ENCODE measurements at places on chromosomes 5 and 9. TPM values are rescaled to one million over a fixed set of nuclear protein-coding genes. Genes with fewer than 3 reads are reported as not detected.

GRCh38 chr5:158287643-158288271, 428.8 kb upstream of the CLINT1 start:
- DNase-seq = no peak

DNA sequence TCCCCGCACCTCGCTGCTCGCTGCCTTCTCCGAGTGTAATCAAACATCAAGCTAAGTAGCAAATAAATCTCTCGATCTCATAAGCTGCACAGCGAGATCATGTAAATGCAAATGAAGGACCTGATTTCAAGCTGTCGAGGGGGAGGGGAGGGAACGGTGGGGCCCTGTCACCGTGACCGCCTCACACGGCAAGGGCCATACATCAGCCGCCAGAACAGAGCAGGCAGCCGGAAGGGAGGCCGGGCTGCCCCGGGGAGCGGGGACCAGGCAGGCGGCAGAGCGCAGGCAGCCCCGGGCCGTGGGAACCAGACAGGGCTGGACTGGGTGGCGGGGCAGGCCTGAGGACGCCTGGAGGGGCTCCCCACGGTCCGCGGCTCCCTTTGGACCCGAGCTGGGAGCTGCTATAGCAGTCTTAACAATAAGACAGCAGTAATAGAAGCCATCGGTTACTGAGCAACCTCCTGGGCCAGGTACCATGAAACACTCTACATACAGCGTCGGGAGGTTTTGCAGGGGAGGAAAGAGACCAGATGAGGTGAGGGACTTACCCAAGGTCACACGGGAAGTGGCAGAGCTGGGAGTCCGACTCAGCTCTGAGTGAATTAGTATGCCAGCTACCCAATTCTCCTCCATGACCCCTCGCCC, 76.8 kb downstream of the CFAP77 start:
- peak; percentile 71 for DNase-seq

GRCh38 chr5:39331861-39332381, 32.4 kb downstream of the C9 start:
- DNase-seq = no peak

- no peak for DNase-seq
Observed at GRCh38 chr5:56050551-56051255, 55.9 kb upstream of the IL6ST start.

DNA sequence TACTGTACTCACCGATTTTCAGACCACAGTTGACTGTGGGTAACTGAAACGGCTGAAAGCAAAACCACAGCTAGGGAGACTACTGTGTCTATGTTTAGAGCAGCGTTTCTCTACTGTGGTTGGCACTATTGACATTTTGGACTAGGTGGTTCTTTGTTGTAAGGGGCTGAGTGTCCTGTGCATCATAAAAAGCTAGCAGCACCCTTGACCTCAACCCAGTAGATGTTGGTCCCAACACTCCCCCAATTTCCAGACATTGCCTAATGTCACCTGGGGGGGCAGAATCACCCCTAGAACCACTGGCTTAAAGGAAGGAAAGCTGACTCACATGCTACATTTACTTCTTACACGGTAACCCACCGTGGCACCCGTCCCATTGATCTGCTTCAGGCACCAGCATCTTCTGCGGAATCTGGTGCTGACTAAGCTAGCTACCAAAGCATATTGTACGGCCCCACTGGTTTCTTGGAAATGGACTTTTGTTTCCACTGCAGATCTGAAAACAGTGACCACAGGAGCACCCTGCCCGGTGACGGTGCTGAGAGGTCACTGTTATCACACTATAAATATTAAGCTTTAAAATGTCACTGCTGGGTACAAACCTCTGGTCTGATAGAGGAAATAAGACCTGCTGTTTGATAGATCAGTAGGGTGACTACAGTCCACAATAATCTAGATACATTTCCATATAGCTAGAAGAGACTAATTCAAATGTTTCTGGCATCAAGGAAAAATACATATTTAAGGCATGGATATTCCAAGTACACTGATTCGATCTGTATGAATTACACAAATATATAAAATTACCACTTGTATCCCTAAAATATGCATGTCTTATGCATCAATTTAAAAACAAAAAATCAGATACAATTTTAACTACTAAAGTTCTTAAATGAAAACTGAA, 151.4 kb downstream of the HSD17B3 start:
- DNase-seq = peak; percentile 61

DNA sequence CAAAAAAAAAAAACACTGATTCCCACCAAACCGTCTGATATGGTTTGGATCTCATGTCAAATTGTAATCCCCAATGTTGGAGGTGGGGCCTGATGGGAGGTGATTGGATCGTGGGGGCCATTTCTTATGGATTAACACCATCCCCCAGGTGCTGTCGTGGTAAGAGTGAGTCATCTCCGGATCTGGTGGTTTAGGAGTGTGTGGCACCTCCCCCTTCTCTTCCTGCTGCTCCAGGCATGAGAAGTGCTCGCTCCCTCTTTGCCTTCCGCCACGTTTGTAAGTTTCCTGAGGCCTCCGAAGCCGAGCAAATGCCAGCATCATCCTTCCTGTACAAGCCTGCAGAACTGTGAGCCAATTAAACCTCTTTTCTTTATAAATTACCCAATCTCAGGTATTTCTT, 45.2 kb downstream of the HSD17B3 start:
- peak; percentile 8 for DNase-seq

DNA sequence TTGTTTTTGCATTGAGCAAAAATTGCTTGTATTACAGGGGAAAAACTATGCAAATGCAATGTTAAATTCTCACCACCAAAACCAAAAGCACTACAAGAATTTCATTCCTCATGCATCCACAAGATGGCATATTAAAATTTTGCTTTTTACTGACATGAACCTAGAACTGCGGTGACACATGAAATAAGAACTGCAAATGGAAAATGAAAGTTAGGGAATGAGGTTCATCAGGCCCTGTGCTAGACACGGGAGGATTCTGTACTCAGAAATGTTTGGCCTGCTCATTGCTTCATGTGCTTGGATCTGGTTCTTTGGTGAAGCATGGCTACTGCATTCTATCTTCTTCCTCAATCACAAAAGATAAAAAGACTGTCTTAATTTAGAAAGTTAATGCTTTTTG, 9.1 kb upstream of the RFK start:
- peak; percentile 34 for DNase-seq

- DNase-seq = no peak
Observed at GRCh38 chr9:72351538-72352453, 13.2 kb downstream of the ZFAND5 start.

DNA sequence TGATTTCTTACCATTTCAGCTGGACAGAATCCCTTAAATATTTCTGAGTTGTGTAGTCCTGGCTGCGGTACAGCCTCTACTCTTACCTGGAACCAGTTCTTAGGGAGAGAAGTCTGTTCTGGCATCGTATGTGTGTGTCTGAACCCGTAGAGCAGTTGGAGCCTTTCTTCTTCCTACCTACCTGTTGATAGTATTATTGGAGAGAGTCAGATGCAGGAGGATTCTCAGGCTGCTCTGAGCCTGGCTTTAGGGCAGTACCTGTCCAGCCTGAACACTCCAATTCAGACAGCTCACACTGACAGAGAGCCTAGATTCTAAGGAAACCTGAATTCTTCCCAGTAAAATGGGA, 190.1 kb downstream of the CD180 start:
- no peak for DNase-seq

GRCh38 chr5:111461934-111462333, 50.4 kb downstream of the STARD4 start:
- no peak for DNase-seq

- DNase-seq = no peak
Observed at GRCh38 chr9:79735023-79735779, 163.4 kb downstream of the TLE4 start.

RORB gene
- total RNA-seq = not detected

SPRY4 gene
- 0.67 TPM for total RNA-seq

NOP16 gene
- total RNA-seq = 42.1 TPM

SPINK6 gene
- not detected for total RNA-seq

CTNND2 gene
- total RNA-seq = not detected
